ENCODE measurements at places on chromosomes 6 and 20.

DNA sequence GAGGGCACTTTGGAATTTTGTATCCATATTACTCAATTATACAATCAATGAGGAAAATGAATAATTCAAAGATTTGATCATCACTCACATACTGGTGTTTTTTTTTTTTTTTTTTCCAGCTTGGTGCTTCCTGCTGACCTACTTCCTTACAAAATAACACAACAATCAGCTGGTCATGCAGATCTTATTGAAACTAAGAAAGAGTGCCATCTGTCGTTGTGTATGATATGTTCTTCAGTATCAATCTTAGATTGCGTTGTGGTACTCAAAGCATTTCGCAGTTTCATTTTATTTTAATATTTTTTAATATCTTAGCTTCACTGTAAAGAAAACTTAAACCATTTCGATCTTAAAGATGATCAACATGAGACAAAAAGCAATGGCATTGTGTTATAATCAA, 155.6 kb downstream of the OGFRL1 start:
- DNase-seq, result no peak

GRCh38 chr6:75204217-75204958, 1.5 kb downstream of the COL12A1 start:
- peak; percentile 48 for DNase-seq

DNA sequence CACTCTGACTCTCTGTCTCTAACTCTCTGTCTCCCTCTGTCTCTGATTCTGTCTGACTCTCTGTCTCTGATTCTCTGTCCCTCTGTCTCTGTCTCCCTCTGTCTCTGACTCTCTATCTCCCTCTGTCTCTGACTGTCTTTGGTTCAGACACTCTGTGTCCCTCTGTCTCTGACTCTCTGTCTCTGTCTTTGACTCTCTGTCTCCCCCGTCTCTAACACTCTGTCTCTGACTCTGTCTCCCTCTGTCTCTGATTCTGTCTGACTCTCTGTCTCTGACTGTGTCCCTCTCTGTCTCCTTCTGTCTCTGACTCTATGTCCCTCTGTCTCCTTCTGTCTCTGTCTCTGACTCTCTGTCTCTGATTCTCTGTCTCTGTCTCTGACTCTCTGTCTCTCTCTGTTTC, 21.7 kb upstream of the NOL4L start:
- DNase-seq, result no peak

GRCh38 chr6:42292004-42292740, 74.5 kb upstream of the MRPS10 start:
- DNase-seq, result no peak

DNA sequence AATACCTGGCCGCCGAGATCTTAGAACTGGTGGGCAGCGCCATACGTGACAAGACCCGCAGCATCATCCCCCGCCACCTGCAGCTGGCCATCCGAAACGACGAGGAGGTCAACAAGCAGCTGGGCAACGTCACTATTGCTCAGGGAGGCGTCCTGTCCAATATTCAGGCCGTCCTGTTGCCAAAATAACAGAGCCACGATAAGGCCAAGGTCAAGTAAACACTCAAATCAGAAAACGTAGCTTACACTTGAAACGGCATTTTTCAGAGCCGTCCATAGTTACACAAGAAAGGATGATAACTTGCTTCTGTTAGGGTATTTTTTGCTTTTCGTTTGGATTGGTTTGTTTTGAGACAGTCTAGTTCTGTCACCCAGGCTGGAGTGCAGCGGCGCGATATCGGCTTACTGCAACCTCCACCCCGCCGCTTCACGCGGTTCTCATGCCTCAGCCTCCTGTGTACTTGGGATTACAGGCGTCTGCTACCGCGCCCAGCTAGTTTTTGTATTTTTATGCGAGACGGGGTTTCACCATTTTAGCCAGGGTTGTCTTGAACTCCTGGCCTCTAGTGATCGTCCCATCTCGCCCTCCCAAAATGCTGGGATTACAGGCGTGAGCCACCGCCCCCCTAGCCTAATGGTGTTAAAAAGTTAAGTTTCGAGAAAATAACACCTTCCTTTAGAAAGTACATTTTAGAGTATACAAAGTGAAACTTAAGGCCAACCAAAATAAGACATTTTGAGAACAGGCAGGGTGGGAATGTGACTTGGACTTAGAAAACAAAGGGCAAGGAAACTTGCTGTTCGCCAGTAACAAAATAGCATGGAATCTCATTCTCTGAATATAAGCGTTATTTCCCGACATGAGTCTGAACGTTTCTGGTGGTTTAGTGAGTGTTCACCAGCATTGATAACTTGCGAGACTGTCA, 42.8 kb upstream of the HFE start:
- no peak for DNase-seq

DNA sequence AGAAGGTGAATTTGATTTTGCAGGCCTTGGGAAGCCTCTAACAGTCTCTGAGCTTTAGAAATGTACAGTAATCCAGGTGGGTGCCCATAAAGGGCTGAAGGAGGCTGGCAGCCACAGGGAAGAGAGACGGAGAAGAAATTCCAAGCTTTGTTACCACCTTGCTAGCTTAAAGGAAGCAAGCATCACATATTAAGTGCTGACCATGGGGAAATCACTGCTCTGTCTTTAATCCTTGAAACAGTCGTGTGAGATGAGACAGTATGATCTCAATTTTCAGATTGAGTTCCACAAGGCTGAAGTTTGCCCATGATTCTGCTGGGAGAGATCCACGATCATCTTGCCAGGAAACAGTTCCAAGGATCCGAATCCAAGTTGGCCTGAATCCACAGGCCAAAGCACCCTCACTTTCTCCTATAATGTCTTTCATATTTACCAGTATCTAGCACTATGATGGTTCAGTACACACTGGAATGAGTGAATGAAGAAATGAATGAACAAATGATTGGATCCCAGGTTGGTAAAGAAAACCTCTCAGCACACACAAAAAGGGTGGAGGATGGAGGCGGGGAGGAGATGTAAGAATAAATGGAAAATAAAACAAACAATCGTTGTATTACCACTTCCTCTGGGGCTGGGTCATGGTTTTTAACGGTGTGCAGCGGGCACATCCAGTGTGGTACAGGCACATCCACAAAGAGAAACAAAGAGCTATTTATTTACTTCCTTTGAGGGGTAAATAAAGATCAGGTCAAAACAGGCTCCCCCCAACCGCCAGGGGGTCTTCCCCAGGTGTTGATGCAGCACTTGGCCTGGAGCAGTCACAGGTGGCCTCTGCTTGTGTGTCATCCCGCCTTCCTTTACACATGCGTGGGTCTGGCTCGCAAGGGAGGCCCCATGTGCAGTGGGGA, 28.2 kb upstream of the TAF8 start:
- no peak for DNase-seq

- DNase-seq, result no peak
Observed at GRCh38 chr20:58513580-58514285, 1.5 kb downstream of the APCDD1L start.

DNA sequence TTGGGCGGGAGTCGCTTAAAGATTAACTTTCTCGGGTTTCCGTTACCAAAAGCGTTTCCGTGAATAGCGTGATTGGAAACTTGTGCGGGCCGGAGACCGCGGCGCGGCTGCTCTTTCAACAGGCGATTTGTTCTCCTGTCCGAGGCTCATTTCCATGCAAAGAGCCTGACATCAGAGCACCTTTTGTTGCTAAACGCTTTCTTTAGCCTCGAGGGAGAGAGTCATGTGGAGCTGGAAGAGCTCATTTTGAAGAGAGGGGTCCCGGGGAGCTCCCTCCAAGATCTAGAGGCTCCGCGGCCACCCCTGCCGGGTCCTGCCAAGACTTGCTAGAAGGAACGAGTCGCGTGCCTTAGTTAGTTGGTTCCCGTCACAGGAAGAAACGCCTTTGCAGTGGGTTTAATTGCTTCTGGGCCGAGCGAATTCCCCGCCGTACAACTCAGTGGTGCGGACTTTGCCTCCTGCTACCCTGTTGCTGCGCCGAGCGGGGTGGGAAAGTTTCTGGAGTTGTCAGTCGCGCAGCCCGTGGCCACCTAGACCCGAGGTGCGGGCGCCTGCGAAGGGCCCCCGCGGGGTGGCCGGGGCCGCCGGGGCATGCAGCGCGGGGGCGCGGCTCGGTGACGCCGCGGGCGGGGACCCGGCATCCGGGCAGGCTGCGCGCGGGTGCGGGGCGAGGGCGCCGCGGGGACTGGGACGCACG, at the start of gene SASH1:
TSS of gene SASH1 (plus strand) at position 489 of the 697 bp plus-strand sequence. CDS start 230 bp downstream, outside the sequence.
- DNase-seq, result peak; percentile 51

GRCh38 chr6:7777074-7777473, 51.2 kb downstream of the BMP6 start:
- DNase-seq, result no peak

- DNase-seq, result no peak
Observed at GRCh38 chr20:58585753-58586540, 65.1 kb upstream of the STX16 start.

- no peak for DNase-seq
Observed at GRCh38 chr6:24856901-24857670, 58.4 kb upstream of the ARMH2 start.

- DNase-seq, result no peak
Observed at GRCh38 chr6:142013875-142014495, 118.7 kb upstream of the GJE1 start.

- peak; percentile 80 for DNase-seq
Observed at GRCh38 chr6:111483736-111484632, 966 bp upstream of the REV3L start.

GRCh38 chr6:146886587-146887446, 288.0 kb downstream of the ADGB start:
- DNase-seq, result no peak

All from LNCaP clone FGC (cell line).